ENCODE measurements at places on chromosomes 6 and 20. TPM values are rescaled to one million over a fixed set of nuclear protein-coding genes. Genes with fewer than 3 reads are reported as not detected.

Gene PACRG
- polyA plus RNA-seq: 0.42 TPM

Gene ATRN
- 9.9 TPM for polyA plus RNA-seq

Gene ELOVL2
- 0.42 TPM for polyA plus RNA-seq

Gene MLN
- polyA plus RNA-seq: not detected

Gene TNXB
- 5.2 TPM for polyA plus RNA-seq

Gene TUBB2B
- polyA plus RNA-seq: 8.1 TPM

Gene CDSN
- polyA plus RNA-seq: not detected

Gene FUT9
- polyA plus RNA-seq: not detected

Gene GRM1
- not detected for polyA plus RNA-seq

Gene MCCD1
- polyA plus RNA-seq: not detected

Gene LPA
- polyA plus RNA-seq: not detected

DNA sequence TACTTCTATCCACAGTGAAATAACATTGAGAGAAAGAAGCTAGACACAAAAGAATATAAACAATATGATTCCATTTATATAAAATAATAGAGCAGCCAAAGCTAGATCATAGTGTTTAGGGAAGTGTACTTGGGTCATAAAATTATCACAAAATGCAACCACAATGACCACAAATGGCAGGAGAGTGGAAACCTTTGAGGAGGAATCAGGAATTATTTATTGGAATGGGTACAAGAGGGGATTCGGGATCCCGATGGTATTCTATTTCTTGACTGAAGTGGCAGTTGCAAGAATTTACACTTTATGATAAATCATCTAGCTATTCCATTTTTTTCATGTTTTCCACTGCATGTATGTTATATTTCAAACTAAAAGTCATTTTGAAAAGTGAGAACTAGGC is 76.1 kb downstream of the IPCEF1 start:
- DNase-seq: no peak

DNA sequence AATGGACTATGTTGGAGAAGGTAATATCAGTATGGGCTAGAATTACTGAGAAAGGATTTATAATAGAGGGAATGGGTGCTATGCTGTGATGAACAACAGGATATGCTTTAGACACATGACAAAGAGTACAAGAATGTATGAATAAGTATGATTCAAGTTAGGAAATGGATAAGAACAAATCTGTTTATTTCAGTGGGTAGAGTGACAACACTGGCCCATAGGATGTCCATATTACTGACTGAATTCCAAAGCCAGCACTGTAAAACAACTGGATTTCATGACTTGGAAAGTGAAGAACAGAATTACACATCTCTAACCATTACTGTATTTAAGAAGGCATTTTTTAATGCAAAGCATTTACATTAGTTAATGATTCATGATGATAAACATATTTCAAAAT is 35.9 kb downstream of the EPM2A start:
- DNase-seq: peak; percentile 72

DNA sequence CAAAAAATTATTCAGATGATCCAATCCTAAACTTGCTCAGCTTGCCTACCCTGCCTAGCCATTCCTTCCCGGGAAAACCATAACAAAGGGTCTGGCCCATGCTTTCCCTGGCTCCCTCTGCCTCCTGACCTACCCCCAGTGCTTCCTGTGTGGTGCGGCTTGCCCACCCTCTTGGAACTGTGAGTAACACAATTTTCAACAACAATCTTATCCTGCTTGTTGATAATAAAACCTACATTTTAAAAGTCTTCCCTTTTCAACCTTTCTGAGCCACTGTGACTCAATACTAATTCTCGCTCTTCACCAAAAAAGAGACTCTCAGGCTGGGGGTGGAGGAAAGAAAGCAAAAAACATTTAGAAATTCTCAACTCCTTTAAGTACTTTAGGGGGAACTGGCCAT is 18.0 kb downstream of the EXOC2 start:
- no peak for DNase-seq

GRCh38 chr20:53016534-53017042 is 44.4 kb downstream of the TSHZ2 start:
- DNase-seq: no peak

GRCh38 chr6:74997646-74998045 is 208.2 kb downstream of the COL12A1 start:
- no peak for DNase-seq

GRCh38 chr6:52517502-52518278 is 59.2 kb downstream of the TRAM2 start:
- peak; percentile 99 for DNase-seq

DNA sequence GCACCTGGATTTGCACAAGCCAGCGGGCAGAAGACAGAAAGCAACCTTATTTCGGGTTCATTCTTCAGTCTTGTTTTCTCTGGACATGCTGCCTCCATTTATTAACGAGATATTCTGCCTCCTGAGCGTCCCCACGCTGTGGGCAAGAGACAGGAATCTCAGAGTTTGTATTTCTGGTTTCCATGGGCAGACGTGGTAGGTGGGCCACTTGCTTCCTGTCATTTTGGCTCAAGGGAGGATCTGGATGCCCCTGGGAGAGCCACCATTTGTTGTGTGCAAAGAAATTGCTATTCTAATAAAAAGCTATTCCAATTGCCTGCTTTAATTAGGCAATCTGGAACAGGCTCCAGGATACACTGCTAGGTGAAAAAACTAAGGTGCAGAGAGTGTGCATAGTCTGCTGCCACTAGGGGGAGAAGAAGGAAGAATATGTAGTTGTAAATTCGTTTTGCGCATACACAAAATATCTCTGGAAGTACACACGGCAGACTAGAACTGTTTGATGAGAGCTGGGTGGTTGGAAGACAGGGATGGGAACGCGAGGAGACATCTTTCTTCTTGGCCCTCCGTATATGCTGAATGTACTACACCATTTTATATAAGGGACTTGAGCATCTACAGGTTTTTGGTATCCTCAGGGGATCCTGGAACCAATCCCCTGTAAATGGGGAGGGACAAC is 30.1 kb upstream of the SLC16A10 start:
- DNase-seq: peak; percentile 68

GRCh38 chr6:30312676-30313321 is 13.9 kb upstream of the TRIM39 start:
- DNase-seq: no peak

- DNase-seq: peak; percentile 79
Observed at GRCh38 chr6:125104425-125104824, 49.1 kb upstream of the TPD52L1 start.

- peak; percentile 64 for DNase-seq
Observed at GRCh38 chr6:74715355-74716085, 490.3 kb downstream of the COL12A1 start.

- DNase-seq: no peak
Observed at GRCh38 chr6:166720856-166721255, 93.8 kb upstream of the RPS6KA2 start.

DNA sequence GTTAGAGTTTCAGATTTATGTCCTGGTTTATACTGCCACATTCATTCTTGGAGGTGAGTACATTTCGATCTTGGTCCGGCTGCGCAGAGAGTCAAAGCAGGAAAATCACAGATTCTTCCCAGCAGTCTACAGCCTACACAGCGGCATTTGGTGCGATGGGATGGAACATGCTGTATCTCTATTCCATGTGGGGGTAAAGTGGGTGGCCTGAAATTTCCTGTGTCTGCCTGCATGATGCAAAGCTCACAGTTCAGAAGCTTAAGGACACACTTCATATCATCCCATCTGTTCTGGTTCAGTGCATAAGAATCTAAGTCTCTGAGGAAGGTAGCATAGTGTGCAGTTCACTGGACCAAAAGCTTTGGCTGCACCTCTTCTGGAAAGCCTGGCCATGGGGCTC is at the start of gene DEFB127:
Gene DEFB127, plus strand, starts transcription at position 301 of the 400 bp plus-strand sequence. Its CDS starts 91 bp downstream, at position 392.
- no peak for DNase-seq

DNA sequence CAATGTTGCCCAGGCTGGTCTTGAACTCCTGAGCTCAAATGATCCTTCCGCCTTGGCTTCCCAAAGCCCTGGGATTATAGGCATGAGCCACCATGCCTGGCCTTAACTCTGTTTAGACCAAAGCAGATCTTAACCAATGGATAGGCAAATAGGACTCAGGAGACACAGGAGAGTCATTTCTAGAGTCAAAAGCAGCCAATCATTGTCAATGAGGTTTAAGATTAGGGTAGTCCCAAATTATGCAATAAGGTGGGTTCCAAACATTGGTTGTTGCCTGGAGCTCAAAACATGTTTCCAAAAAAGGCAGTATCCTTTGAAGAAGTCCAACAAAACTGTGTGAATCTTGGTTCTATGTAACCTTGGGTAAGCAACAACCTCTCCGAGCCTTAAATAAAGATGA is 95.7 kb upstream of the JARID2 start:
- DNase-seq: no peak

DNA sequence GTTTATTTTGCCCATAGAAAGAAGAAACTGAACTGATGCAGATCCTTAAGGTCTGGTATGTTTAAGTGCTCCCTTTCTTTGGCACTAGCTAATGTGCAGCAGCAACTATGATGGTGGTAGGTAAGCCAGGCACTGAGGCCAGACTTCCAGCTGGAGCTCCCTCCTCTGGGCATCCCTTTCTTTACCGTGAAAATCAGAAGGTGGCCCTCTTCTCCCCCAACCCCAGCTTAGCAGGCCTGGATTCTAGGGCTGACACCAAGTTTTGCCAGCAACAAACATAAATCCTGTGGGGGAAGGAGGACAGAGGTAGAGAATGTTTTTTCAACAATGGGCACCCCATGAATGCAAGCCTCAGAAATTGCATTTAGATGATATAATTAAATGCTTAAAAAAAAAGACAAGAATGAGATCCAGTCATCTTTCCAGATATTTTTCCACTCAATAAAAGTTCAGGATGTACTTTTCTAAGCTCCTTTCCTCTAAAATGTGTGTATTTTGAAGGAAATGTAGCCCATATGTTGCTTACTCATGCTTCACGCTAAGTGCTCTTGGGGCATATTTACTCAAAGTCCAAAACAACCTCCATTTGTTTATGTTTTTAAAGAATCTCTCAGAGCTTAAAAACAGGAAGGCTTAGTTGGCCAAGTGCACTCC is 123.9 kb upstream of the NXT1 start:
- DNase-seq: no peak

DNA sequence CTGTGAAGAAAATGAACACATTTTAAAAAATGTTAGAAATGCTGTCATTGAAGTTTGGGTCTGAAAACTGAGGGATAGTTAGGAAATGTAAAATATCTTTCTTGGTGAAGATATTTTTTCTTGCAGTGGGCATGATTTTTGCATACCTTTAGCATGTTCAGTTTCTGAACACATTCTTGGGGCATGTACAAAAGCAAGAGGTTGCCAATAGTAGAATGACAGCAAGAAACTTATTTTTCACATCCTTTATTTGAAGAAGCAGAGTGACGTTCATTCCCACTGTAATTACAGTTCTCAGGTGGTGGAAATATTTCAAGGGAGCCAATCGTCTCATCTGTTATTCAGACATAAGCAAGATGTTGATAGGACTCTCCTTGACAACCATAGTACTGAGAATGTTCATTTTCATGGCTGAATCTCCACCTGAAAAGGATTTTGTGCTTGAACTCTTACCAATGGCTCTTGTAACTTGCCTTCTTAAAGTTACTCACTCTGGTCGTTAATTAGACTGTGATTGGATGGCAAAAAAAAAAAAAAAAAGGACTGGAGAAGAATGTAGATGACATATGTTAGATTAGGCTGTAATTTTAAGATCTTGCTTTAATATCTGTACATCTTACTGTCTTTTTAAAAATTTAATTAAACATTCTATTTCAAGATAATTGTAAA is 74.4 kb downstream of the DOK5 start:
- peak; percentile 58 for DNase-seq

GRCh38 chr6:132282696-132283095 is 118.6 kb downstream of the MOXD1 start:
- DNase-seq: no peak

- no peak for DNase-seq
Observed at GRCh38 chr20:63292904-63293303, at the start of gene COL20A1. Gene COL20A1, plus strand, starts transcription at chr20:63293186. Its CDS starts 1,922 bp downstream, at chr20:63295108.

DNA sequence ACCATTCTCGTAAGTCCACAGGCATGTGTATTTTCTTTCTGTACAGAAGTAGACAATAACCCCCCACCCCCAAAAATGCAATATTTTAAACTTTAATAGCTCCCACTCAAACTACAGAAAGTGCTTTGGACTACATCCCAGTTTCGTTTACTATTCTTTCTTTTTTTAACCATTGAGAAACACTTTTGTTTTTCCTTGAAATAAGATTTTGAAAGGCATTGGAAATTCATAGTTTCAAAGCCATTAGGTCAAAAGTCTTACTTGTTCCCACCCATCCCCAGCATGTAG is 140.0 kb downstream of the KIF16B start:
- no peak for DNase-seq

DNA sequence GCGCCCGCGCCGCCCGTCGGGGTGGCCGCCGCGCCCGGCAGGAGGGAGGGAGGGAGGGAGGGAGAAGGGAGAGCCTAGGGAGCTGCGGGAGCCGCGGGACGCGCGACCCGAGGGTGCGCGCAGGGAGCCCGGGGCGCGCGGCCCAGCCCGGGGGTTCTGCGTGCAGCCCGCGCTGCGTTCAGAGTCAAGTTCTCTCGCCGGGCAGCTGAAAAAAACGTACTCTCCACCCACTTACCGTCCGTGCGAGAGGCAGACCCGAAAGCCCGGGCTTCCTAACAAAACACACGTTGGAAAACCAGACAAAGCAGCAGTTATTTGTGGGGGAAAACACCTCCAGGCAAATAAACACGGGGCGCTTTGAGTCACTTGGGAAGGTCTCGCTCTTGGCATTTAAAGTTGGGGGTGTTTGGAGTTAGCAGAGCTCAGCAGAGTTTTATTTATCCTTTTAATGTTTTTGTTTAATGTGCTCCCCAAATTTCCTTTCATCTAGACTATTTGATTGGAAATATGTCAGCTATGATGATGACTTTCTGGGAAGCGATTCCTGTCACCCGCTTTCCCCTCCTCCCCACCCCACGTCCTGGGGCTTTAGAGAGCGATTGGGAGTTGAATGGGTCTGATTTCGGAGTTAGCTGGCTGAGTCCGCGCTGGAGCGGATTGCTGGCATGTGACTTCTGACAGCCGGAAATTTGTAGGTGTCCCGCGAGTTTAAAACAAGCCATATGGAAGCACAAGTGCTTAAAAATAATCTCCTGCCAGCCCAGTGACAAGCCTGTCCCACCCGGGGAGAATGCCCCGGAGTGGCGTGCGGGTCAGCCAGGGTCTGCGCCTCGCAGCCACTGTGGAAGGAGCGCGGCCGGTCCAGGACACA is 1.1 kb downstream of the ESR1 start:
- peak; percentile 42 for DNase-seq

- no peak for DNase-seq
Observed at GRCh38 chr6:142822842-142823241, 122.1 kb downstream of the HIVEP2 start.

- no peak for DNase-seq
Observed at GRCh38 chr6:160927416-160927815, 64.2 kb upstream of the MAP3K4 start.
